ENCODE measurements at places on chromosomes 16 and 17. TPM values are rescaled to one million over a fixed set of nuclear protein-coding genes. Genes with fewer than 3 reads are reported as not detected.

Gene RHBDL1
- polyA plus RNA-seq, result 4.1 TPM

DNA sequence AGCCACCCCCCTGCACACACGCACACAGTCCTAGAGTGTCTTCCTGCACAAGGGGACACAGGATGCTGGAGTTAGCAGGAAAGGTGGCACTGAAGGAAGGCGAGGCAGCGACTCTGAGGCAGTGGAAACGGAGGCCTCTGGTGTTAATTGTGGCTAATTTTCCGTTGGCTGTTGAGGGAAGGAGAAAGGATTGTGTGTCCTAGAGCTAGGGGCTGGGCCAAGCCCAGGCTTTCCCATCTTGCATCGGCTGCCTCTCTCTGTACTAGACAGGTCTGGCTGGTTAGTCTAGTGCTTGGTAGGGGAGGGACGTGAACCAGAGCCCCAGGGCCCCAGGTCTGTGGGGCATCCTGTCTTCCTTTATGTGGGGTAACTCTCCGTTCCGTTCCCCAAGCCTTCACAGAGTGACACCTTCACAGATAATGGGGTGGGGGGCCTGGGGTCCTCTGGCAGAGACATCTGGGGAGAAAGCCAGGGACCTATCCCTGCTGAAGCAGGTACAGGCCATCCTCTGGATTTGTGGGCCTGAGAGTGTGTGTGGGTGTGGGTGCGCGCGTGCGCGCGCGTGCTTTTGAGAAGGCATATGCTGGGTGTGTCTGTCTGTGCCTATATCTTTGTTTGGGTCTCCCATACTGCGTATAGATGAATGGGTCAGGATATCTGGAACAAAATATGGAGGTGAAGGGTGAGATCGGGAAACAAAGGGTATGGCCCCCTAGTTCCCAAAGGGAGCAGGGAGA lies at the start of gene CHD3:
Gene CHD3, plus strand, starts transcription at position 606 of the 737 bp plus-strand sequence. CDS start 212 bp downstream, outside the sequence.
- DNase-seq, result peak; percentile 21

- no peak for DNase-seq
These were observed 1.5 kb upstream of the OVCA2 start for GRCh38 chr17:2040219-2040827.

- no peak for DNase-seq
These were observed 491.9 kb upstream of the TOM1L1 start for GRCh38 chr17:54408731-54409130.

Gene RND2
- 1.8 TPM for polyA plus RNA-seq

- no peak for DNase-seq
These were observed 35.3 kb downstream of the PRMT7 start for GRCh38 chr16:68345958-68346635.

DNA sequence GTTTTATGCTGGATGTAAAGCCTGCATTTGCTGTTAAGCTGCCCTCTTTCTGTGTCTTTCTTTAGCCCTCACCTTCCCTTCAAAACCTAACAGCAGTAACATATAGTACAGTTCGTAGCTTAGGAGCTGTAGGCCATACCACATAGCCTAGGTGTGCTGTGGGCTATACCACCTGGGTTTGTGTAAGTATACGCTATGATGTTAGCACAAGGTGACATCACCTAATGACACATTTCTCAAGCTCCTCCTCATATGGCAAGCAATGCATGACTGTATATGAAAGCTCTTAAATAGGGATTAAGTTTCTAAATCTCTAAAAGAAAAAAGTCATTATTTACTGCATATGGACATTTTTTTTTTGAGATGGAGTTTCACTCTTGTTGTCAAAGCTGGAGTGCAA lies 57.8 kb upstream of the TMEM97 start:
- DNase-seq, result no peak

DNA sequence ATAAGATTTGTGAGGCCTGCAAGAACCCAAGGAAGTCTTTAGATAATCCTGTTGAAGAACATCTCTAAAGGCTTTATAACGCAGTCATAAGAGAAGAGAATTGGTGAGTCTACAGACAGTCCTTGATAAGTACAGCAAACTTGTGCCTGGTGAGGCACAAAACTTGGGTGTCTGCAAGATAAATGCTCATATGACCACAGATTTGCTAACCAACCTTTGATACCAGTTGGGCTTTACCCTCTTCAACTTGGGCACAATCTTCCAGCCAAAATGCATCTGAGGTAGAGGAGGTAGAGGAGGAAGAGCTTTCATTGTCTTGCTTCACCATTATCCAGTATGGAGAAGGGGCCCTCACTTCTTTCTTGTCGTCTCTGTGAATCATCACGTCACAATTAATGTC lies 16.9 kb downstream of the PDZD9 start:
- DNase-seq, result no peak

Gene CD7
- polyA plus RNA-seq, result not detected

Gene OR2C1
- polyA plus RNA-seq, result 0.05 TPM

DNA sequence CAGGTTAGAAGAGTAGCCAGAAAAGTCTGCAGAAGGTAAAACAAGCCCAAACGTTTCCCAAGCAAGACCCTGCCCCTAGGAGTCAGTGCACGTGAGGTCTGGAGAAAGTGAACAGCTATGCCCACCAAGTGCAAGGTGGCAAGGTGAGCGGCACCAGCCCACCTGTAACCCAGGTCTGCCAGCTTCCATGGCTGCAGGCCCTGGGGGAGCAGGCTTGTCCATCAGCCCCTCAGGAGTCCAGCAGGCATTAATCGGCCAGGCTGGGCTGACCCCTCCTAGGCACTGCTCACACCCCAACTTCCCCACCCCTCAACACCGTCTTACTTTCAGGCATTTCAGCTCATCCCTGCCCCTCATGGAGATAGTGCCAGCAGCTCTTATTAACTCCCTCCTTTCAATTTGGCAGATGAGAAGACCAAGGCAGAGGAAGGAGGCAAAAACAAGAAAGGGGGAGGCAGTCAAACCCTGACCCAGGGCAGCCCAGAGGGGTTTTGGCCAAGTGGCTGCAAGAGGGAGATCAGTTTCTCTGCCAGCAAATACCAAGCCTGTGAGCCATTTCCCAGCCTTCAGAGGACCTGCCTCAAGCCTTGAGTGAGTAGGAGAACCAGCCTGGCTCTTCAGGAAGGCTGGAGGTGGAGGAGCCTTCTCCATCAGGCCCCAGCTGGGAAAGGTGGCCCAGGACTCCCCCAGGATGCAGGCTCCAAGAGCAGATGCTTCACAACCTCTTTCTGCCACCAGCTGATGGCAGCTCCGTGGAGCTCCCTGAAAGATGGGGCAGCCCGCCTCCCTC lies 14.7 kb downstream of the BEAN1 start:
- peak; percentile 44 for DNase-seq

DNA sequence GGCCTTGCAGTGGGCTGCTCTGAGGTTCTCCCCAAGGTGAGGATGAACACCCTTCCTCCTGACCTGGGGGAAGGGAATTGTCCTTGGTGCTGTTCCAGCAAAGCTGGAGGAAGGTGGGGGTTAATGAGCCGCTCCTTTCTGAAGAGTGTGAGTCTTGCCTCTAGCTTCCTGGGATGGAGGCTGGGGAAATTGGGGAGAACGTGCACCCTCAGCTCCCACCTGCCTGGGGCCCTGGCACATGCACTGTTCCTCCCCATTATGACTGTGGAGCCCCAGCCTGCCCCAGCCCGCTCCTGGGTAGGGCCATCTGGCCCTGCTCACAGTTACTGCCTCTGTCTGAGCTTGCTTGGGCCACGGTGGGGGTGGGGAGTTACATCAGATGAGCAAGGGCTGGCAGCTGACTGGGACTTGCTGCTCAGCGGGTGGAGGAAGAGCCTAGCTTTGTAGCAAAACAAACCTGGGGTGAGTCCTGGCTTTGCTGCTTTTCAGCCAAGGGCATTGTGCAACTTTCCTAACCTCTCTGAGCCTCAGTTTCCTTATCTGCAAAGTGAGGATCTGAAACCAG lies 11.1 kb downstream of the TNS4 start:
- peak; percentile 81 for DNase-seq

- no peak for DNase-seq
These were observed at the start of gene MYH11 for GRCh38 chr16:15856901-15857698. Gene MYH11, minus strand, starts transcription at chr16:15857028. Its CDS starts 18,776 bp downstream, at chr16:15838252.

Gene ARHGAP27
- polyA plus RNA-seq, result 0.89 TPM

- no peak for DNase-seq
These were observed 68.5 kb downstream of the RPTOR start for GRCh38 chr17:80612997-80613731.

Gene GRB7
- polyA plus RNA-seq, result 0.14 TPM

DNA sequence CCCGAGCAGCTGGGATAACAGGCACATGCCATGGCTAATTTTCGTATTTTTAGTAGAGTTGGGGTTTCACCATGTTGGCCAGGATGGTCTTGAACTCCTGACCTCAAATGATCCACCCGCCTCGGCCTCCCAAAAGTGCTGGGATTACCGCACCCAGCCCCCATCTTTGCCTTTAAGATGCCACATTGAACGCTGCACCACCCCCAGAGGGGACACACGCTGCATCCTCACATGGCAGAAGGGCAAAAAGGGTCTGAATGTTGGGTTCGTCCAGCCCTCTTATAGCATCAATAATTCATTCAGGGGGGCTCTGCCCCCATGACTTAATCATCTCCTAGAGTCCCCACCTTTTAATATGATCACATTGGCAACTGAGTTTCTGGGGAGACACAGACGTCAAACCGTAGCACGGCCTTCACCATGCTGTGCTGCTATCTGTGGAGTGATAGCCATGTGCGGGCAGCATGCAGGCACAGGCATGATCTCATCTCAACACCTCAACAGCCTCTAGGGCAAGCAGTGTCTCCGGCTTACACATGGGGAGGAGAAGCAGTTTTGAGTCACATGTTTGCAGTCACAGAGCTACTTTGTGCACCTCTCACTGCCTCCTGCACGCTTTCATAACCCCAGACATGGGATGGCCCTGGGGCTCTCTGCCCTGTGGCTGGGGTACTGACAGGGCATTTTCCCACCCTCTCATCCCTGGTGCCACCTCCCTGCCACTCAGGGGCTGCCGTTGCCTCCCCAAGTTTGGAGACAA lies 30.0 kb downstream of the IL21R start:
- peak; percentile 45 for DNase-seq

Gene IGFALS
- not detected for polyA plus RNA-seq

Gene GPRC5C
- polyA plus RNA-seq, result not detected

GRCh38 chr16:82741073-82741615 lies 114.4 kb downstream of the CDH13 start:
- peak; percentile 58 for DNase-seq

DNA sequence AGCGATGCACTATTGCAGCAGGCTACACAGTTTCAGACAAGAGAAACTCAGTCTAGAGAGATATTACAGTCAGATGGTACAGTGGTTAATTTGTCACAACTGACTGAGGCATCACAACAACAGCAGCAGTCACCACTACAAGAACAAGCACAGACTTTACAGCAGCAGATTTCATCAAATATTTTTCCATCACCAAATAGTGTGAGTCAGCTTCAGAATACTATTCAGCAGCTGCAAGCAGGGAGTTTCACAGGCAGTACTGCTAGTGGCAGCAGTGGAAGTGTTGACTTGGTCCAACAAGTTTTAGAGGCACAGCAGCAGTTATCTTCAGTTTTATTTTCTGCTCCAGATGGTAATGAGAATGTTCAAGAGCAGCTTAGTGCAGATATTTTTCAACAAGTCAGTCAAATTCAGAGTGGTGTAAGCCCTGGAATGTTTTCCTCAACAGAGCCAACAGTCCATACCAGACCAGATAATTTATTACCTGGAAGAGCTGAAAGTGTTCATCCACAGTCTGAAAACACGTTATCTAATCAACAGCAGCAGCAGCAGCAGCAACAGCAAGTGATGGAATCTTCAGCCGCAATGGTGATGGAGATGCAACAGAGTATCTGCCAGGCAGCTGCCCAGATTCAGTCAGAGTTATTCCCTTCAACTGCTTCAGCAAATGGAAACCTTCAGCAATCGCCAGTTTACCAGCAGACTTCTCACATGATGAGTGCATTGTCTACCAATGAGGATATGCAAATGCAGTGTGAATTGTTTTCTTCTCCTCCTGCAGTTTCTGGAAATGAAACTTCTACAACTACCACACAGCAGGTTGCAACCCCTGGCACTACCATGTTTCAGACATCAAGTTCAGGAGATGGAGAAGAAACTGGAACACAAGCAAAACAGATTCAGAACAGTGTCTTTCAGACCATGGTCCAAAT lies 34.1 kb downstream of the NQO1 start:
- peak; percentile 73 for DNase-seq

DNA sequence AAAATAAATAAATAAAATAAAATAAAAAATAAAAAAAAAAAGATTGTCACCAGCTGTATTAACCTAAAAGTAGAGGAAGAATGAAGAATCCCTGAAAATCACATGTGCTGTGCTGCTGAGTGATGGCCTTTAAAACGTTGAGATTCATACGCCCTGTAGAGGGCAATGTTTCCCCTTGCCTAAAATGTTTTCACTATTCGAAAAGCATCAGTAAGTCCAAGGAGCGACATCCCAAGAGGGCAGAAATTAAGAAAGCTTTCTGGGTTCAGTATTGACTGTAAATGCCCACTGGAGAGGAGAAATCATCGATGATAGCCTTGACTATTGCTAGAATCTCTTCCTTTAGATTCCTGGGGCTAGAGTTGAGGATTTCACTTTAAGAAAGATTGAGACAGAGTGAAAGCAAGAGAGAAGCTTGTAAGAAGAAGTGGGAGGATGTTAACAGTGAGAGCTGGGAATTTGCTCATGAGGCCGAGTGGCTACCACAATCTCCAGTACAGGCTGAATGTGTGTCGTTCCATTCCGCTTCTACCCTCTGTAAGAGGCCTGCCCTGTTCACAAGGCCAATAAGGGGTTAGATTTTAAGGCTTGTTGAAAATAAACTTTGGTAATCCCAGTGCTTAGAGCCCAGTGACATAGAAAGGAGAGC lies 170.8 kb upstream of the FAM20A start:
- peak; percentile 75 for DNase-seq

GRCh38 chr16:78242239-78242630 lies 142.8 kb downstream of the WWOX start:
- no peak for DNase-seq

Gene ADGRG3
- polyA plus RNA-seq, result not detected

DNA sequence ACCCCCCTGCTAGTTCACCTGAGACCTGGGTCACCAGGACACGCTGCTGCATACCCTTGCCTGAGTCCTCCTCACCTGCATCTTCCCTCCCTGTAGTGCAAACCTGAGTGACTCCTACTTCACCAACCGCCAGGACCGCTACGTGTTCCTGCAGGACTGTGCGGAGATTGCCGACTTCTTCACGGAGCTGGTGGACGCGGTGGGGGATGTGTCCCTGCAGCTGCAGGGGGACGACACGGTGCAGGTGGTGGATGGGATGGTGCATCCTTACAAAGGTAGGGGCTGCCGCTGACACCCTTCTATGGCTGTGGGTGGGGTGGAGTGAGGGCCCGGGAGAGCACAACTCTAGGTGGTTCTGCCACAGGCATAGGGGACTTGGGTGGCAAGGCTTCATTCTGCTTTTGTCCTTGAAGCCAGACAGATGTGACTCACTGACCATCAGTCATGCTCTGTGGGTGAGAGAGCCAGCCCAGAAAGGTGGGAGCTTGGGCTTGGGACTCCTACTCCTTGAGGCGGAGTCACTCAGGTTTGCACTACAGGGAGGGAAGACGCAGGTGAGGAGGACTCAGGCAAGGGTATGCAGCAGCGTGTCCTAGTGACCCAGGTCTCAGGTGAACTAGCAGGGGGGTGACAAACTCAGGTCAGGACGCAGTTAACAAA lies 22.3 kb downstream of the PGS1 start:
- DNase-seq, result no peak

- no peak for DNase-seq
These were observed 57.7 kb downstream of the ZNF778 start for GRCh38 chr16:89275284-89275584.

GRCh38 chr16:566475-567372 lies at the start of gene NHLRC4:
Gene NHLRC4, plus strand, starts transcription at chr16:567005. Its CDS starts 1,043 bp downstream, at chr16:568048.
- peak; percentile 54 for DNase-seq
